NCI-H146 (cell line): ENCODE measurements at places on chromosomes 11 and 22.
A peak's percentile ranks its signal among the peaks of the same experiment; 100 is the strongest.

- no peak for DNase-seq
Observed at GRCh38 chr11:46162700-46163099, 41.4 kb upstream of the PHF21A start.

GRCh38 chr22:29201782-29202181 lies 3.9 kb upstream of the EMID1 start:
- DNase-seq = no peak

GRCh38 chr22:44419429-44419828 lies 78.6 kb downstream of the RTL6 start:
- no peak for DNase-seq

DNA sequence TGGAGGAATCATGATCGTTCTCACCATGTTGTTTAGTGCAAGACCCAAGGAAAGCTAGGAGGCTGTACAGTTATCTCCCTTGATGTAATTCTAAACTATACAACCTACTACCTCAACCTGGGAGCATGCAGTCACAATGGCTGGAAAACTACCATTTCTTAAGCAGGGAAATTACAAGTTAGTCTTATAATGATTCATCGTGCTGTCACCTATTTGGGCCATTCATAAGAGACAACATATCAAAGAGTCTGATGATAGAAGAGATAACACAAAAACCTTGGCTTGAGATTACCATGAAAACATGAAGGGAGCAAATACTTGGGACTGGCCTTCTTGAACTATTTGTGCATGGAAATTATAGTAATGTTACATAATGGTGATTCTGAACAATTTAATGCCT lies 30.5 kb upstream of the BLID start:
- DNase-seq = no peak

DNA sequence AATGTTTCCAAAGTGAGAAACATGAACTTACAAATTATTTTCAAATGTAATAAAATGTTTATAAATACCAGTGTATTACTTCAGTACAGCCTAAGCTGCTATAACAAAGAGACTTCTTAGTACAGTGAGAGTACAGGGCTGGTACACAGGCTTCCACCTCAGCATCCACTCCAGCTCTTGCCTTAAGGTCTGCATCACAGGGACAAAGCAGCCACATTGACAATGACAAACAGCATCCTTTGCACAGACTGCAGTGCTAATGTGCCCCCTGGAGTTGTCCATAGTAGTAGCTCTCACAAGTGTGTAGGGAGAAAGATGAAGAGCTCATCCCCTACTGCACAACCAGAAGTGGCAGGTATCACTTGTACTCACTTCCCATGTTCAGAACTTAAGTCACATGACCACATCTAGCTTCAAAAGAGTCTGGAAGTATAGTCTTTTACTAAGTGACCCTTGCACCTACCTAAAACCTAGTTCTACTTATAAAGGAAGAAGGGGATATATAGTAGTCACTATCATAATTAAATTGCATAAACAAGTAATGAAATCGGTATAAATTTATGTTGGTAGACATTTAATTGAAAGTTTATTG lies 10.7 kb upstream of the LIPT2 start:
- DNase-seq = no peak

- DNase-seq = no peak
Observed at GRCh38 chr11:76798202-76798581, 15.0 kb downstream of the TSKU start.

- no peak for DNase-seq
Observed at GRCh38 chr11:96091476-96091875, 167.6 kb upstream of the MTMR2 start.

DNA sequence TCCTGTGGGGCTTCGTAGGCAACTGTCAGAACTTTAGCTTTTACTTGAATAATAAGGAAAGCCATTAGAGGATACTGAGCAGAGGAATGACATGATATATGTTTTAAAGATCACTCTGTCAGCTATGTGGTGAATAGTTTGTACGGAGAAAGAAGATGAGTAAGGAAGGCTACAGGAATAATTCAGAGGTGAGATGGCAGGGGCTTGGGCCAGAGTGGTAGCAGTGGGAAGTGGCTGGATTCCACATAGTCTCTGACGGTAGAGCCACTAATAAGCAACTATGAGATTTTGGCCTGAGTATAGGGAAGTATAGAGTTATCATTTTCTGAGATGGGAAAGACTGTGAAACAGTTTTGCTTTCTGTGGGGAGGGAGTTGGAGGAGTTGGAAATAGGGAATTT lies 93.9 kb upstream of the MTMR2 start:
- DNase-seq = no peak

DNA sequence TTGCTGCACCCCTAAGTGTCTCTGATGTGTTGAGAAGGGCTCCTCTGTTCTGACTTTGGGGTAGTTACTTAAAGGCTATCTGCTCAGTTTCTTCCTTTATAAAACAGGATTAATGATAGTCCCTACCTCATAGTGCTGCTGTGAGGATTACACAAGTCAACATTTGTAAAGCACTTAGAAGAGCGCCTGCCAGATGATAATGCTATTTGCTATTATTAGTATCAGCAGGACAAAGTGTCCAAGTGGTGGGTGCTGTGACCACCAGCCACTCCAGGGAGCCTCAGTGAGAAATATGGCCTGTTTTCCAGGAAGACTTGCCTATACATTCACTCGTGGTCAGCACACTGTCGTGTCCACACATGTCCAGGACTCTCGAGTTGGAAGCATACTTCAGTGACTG lies 16.2 kb downstream of the POU2F3 start:
- no peak for DNase-seq

DNA sequence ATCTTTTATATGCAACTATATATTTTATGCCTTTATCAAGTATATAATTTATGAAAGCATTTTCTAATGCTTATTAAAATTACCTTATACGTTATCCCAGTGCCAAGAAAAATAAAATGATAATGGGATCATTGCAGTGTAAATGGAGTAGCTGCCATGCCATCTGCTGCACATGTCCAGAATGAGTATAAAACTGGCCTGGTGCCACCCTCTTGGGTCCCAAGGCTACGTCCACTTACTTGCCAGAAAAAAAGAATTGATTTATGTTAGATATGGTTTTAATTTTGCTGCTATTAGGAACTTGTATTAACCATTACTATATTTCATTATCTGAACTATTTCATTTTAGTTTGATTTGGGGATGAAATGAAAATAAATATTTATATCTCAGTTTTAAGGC lies 1127.1 kb upstream of the CNTN5 start:
- no peak for DNase-seq

GRCh38 chr11:61543606-61544306 lies 35.2 kb downstream of the LRRC10B start:
- no peak for DNase-seq

DNA sequence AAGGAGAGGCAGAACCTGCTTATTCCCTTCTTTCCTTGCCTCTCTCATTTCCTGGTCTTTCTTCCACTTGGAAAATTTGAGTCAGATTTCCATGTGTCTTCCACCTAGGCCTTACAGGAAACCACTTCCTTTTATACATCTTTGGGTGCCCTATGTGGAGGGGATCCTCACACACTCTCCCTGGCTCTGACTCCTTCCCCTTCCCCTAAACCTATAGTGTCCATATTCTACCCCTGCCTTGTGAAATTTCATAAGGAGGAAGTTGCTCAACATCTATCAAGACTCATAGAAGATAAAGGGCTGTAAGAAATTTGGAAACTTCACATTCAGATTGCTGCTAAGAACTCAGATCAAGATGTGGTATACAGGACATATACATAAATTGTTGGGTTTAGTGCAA lies 20.4 kb downstream of the TUG1 start:
- DNase-seq = no peak

DNA sequence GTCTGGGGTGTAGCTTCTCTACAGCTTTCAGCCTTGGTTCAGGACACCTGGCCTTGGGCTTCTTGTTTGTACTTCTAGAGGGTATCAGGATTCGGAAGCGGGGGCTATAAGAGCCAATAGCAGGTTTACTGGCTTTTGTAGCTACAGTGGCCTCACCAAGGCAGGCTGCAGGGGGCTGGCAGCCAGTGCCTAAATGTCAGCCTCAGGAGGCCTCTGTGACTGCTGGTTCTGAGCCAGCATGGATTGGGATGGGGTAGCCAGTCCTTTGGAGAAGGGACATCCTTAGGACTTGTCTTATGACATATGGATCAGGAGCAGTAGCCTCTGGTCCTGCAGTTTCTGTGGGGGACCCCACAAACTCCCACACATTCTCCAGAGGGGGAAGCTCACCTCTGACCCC lies 29.9 kb downstream of the EIF3F start:
- DNase-seq = no peak

DNA sequence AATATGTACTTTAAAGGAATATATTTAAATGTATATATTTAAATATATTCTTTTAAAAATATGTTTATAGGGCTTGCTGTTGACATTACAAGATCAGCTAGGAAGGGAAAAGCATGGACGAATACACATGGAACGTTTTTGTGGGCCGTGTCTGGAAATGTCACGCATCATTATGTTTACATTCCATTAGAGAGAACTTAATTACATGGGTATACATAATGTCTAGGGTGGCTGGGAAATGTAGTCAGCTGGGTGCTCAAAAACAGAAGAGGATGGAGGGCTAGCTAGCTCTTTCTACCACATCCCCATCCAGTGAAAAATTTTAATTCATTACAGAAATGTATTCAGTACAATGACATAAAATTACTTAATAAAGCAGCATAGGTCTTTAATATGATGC lies 371.2 kb downstream of the DYNC2H1 start:
- DNase-seq = no peak

GRCh38 chr22:26804911-26805539 lies 147.6 kb downstream of the MIAT start:
- peak; percentile 28 for DNase-seq

- no peak for DNase-seq
Observed at GRCh38 chr22:26616650-26617049, 1.2 kb downstream of the CRYBB1 start.

DNA sequence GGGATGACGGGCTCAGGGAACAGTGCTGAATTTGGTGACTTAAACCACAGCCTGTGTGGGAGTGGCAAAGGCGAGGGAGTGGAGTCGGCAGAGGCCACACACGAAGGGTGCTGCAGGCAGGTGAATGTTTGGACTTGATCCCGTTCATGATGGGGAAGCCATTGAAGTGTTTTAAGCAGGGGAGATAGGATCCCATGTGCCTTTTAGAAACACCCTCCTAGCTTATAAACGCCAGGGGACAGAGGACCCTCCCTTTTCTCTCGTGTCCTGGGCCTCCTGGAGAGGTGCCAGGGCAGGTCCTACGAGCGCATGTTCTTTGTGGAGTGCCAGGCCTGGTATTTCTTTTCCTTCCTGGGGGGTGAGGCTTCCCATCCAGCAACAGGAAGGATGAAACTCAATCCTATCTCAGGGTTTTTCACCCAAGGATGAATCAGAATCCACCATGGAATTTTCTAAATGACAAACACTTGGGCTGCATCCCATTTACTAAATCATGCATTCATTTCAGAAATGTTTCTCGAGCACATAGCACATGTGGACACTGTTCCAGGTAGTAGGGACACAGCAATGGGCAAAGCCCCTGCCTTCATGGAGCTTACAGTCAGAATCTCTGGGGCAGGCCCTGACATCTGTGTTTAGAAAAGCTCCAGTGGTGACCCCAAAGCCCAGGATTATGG lies 59.6 kb downstream of the CHRDL2 start:
- DNase-seq = no peak

DNA sequence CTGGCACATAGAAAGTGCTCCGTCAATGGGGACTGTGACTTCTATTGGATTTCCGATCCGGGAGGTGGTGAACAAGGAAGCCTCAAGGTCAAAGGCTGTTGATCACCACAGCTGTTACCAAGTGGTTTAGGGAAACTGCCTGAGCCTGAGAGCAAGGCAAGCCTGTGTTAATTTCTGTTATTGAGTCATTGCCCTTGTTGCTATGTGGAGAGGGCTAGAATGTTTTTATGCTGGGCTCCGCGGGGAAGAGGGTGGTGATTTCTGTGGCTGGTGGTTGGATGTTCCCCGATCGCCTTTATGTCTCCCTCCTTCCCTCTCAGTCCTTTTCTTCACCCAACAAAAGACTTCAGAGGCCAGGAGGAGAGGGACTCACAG lies 108.5 kb upstream of the ALX4 start:
- no peak for DNase-seq

DNA sequence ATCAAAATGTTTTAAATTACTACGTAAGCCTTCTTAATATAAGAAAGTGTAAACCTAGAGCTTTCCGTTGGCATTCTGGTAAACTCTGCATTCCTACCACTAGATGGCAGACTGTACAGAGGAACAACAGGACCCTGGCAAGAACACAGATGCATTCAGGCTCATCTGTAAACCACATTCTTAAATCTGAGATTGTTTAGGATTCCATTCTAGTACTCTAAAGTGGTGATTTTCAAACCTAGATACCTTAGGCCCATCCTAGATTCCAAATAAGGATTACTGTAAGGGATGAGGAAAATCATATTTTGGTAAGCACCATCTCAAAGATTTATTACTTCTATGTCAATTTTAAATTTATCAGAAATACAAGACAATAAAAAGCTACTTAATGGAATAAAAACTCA lies 26.9 kb downstream of the PICALM start:
- peak; percentile 70 for DNase-seq

GRCh38 chr11:62393061-62393611 lies 25.7 kb upstream of the SCGB1A1 start:
- DNase-seq = peak; percentile 35

- no peak for DNase-seq
Observed at GRCh38 chr11:26219183-26220117, 112.5 kb upstream of the ANO3 start.

DNA sequence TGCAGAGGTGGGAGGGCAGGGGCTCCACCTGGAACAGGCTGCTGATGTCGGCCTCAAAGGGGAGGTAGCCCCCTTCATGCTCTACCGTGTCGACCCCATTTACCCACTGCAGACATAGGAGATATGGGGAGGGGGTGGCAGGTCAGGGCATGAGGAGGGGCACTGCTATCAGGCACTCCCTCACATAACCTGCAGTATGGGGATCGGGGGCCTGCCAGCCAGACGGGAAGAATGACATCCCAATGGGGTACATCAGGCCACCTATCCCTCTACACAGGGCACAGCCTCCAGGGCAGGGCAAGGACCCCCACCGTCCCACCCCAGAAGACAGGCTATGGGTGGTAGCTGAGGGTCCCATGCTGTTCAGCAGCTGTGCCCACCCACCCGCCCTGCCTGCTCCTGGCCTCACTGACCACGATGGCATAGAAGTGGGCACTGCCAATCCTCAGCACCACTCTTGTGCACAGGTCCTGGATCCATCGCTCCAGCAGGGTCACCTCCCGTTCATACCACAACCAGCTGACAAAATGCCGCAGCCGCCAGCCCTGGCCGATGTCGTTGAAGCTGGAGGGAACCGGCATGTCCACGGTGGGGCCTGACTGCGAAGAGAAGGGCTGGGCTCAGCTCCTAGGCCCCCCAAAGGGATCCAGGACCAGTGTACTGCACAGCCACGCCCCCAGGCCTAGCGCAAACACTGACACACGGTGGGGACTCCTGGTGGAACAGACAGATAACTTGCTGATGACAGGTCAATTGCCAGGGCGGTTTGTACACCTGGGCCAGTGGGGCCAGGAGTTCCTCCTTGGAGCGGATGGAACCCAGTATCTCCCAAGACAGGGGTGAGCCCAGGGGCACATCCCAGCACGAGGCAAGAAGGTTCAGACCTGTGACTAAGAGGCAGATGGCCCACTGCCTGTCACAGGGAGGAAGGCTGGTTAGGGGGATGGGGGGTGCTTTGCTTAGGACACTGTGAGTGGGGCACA lies 24.1 kb downstream of the RGL4 start:
- DNase-seq = no peak

GRCh38 chr11:65865550-65866172 lies 5.4 kb downstream of the MUS81 start:
- DNase-seq = no peak
